ENCODE measurements at places on chromosomes 16 and 17.
A peak's percentile ranks its signal among the peaks of the same experiment; 100 is the strongest.

- no peak for DNase-seq
These were observed 29.5 kb upstream of the DNAI2 start for GRCh38 chr17:74244548-74244947.

DNA sequence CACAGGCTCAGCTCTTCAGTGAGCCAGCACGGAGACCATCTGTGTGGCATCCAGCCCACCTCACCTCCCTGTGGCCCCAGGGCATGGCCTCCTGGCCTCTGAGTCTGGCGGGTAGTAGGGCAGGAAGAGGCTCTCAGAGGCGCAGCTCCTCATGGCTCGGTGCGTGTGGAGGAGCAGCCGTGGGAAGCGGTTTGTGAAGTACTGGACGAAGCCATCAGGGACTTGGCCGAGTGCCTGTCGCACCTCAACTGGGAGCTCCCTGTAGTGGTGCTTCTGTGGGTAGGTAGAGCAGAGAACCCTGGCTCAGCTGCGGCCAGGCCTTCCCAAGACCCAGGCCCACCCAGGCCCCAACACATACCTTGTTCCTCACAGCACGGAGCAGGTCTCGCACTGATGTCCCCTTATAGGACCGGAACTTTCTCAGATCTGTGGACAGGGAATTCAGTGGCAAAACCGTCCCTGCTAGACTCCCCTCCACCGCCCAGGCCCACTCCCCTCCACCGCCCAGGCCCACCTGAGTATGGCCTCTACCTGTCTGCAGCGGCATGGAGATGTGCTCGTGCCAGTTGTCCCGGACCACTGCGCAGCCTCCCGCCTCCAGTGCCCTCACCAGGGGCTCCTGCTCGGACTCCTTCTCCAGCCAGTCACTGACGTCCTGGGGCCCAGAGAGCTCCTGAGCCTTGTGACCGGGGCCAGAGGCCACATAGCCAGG, 12.2 kb downstream of the PLK1 start:
- DNase-seq = no peak

DNA sequence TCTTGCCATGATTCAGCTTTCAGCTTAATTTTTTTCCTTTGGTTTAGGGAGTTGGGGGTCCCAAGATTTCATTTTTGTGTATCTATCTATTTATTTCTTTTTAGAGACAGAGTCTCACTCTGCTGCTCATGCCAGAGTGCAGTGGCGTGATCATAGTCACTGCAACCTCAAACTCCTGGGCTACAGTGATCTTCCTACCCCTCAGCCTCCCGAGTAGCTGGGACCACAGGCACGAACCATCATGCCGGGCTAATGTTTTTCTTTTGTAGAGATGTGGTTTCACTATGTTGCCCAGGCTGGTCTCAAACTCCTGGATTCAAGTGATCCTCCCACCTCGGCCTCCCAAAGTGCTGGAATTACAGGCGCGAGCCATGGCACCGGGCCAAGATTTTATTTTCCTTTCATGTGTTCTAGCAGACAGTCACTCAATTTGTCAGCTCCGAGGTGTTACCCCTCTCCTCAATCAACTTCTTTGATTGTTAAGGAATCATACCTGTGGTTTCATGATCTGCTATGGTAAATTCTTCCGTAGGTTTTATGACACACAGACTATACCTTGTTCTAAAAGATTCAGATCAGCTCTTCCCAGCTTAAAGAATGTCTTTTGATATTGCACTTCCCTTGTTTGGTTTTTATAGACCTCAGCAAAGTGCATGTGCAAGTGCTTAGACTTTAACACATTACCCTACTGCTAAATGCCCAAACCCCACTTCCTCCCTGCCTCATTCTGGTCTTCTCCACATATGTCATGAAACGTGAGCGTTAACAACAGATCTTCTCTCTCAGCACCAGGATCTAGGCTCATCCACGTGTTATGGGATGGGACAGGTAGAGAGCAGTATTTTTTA, 13.0 kb downstream of the UNC45B start:
- DNase-seq = peak; percentile 53

DNA sequence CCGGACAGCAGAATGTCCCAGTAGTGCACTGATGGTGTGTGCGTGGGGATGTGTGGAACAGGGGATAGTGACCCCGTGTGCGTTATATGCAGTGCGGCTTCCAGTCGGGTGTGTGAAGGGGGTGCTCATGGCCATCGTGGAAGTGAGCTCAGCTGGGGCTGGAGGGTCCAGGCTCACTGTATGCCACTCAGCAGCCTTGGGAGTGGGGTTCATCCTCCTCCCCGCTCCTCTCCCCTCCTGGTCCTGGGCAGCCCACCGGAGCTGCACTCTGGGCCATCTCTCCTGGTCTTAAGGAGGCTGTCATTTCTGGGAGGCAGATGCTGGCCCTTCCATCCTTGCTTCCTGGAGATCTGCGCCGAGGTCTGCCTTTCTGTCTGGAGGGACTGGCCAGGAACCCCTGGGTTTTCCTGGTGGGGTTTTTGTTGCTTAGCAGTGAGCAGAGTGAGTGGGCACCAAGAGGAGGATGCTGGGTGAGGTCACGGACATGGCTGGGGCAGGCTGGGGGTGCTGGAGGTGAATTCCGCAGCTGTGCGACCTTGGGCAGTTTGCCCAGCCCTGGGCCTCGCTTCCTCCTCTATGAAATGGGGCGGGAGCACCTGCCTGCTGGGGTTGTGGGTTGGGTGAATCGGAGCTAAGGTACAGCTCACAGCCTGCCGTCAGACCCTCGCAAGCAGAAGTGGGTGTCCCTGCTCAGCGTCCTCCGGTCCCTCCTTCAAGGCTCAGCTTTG, 164.1 kb downstream of the SEC14L1 start:
- no peak for DNase-seq

GRCh38 chr16:78641433-78641832, 542.0 kb downstream of the WWOX start:
- no peak for DNase-seq

DNA sequence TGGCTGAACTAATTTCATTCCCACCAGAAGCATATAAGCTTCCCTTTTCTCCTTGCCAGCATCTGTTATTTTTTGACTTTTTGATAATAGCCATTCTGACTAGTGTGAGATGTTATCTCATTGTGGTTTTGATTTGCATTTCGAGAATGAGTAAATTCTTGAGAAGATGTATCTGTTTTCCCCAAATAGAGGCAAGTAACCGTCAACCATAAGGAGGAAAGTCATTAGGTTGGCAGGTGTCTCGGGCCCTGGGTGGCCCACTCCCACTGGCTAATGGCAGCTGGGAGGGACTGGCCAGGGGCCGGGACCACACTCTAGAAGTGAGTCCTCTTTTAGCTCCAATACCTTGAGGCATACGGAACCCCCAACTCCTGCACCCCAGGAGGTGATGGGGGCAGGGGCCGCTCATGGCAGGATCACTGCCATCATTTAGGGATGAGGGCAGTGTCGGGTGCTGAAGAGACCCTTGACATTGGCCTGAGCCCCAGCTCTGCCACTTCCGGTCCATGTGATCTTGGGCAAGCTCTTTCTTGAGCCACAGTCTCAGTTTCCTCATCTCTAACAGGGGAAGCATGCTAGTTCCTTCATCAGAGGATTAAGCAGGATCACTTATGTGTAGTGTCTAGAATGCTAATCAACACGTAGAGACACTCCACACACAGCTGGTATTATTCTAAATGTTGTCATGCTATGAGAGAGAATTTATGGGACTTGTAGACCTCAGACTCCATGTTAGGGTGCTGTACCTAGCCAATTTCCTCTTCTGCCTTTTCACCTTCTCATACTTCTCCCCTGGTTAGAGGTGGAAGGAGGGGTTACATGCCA, 44.3 kb downstream of the RGS9 start:
- DNase-seq = peak; percentile 28

GRCh38 chr17:29344201-29344856, 45.8 kb upstream of the TAOK1 start:
- DNase-seq = no peak

GRCh38 chr16:75385507-75386152, 47.7 kb downstream of the CFDP1 start:
- peak; percentile 66 for DNase-seq

DNA sequence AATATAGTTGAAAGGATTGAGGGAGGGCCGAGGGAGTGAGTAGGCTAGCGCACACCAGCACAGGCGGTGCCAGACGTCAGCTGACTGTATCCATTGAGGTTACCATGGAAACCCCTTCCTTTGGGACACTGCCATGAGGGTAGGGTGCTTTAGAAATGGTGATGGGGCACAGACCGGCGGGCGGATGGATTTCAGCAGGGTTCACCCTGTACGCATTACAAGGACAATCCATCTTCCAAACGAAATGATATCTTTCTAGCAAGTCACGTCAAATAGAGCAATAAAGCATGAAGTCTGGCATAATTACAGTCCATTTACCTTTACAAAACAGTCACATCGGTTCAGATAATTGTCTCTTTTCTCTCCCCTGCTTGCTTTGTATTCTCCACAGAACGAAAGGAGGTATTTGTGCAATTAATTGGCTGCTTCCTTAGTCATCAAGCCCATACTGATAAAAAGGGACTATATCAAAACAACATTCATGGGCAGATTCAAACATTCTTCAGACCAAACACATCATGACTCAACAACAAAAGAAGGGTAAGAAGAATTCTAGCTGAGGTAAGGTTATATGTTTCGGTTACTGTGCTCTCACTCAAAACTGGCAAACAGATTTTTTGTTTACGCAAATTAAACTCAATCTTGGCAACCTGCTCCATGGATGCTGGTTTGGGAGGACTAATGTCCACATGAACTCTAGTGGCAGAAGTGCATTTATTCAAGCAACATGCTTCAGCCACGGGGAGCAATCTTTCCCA, 140.6 kb downstream of the CDK5R1 start:
- DNase-seq = no peak
